NCI-H2029 treated with DMSO at 0.1 percent for 48 hours (cell line): ENCODE measurements at places on chromosomes 12 and 14.
A peak's percentile ranks its signal among the peaks of the same experiment; 100 is the strongest.

- DNase-seq = no peak
These were observed 381.4 kb downstream of the APAF1 start for GRCh38 chr12:99026332-99027054.

DNA sequence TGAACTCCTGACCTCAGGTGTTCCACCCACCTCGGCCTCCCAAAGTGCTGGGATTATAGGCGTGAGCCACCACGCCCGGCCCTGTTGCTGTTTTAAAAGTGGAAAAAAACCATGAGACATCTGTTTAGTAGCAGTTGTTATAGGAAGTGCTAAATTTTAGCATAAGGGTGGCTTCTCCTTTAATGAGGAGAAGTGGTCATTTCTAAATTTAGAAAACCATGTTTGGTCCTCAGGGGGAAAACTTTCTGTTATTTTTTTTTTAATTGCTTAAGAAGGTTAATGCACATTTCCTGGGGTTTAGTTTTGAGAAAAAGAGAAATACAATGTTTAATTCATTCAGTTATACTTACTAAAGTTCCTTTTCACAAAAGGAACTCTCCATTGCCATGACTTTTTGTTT lies 102.1 kb downstream of the MYRFL start:
- no peak for DNase-seq

GRCh38 chr12:113196990-113197389 lies 11.5 kb downstream of the RITA1 start:
- peak; percentile 46 for DNase-seq

- DNase-seq = no peak
These were observed 1043.2 kb upstream of the TMEM132C start for GRCh38 chr12:127223731-127224130.

DNA sequence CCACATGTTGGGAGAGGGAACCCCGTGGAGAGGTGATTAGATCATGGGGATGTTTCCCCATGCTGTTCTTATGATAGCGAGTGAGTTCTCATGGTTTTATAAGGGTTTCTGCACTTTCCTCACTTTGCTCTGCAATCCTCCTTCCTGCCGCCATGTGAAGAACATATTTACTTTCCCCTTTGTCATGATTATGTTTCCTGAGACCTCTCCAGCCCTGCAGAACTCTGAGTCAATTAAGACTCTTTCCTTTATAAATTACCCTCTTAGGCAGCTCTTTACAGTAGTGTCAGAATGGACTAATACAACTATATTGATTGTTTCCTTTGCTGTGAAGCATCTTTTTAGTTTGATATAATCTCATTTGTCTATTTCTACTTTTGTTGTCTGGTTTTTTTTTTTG lies 13.1 kb upstream of the RASSF9 start:
- DNase-seq = no peak
